ENCODE measurements at places on chromosomes 4 and X.

DNA sequence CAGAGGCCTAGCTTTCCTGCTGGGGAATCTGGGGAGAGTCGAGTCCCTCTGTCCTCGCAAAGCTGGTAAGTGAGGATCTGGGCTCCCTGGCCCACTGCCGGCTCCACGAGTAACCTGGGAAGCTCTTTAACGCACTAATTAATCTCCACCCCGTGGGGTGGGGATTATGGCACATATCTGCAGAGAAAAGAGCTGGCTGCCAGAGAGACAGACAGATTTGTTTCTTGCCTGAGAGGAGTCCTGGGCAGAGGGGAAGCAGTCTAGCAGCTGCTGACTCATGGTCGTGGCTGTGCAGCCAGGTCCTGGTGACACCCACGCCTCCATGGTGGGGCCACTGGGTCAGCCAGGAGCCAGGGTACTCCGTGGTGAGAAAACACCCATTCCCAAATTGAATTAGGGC, 14.0 kb downstream of the SORCS2 start:
- no peak for DNase-seq

DNA sequence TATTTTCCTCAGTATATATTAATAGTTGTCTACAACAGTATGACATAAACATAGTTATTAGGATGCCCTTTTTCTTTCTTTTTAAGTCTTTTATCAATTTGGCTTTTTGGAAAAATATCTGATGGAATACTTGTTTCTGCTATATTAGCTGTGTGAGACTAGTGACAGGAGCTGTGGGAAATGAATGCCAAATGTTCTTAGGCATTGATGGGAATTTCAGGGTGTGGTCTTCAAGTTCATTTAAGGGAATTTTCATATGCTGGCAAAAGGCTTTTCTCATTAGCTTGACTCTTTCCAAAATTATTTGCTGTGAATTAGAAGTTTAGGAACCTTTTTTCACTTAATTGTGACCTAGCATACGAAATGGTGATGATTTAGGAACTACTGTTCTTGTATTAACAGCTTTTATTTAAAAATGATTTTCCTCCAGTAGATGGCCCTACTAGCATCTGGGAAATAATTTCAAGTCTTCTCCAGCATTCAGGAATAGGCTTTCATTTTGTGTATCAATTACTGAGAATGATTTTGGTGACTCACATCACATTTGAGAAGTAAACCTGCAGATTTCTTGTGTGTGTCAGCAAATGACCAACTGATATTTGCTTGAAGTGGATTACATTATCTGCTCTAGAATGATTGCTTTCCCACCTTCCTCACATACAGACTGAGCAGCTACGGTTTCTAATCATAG, 70.9 kb downstream of the HTT start:
- DNase-seq: no peak

DNA sequence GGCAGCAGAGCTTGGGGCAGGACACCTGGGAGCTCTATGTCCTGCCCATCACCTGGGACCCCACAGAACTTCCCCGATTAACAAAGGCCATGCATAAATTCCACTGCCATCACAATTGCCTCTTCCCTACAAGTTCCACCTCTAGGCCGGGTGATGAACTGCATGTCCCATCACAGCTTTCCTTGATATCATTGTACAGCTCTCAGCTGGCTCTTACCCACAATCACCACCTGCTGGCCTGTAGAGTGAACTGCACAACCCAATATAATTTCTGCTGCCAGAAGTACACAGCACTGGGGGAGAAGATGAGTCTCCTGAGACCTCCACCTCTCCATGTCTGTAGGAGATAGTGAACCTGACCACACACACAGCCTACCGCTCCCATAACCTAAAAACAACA, 285.0 kb upstream of the AADAT start:
- DNase-seq: no peak

- no peak for DNase-seq
These were observed 82.3 kb downstream of the SPRY1 start for GRCh38 chr4:123478859-123479345.

DNA sequence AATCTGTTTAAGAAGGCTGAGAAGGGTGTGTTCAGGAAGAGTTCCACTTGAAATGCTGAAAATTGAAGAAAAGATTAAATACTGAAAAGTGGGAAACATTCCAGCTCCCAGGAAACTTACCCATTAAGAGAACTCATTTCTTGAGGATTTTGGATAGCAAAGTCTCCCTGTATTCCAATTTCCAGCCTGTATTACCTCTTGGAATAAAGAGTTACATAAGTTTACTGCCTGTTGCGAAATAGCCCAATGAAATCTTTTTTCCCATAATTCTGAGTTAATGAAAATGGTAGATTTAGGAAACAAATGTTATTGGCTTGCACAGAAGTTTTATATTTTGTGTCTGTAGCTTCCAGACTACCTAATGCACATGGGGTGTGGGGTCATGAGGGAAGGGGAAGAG, 12.0 kb downstream of the NHSL2 start:
- no peak for DNase-seq

DNA sequence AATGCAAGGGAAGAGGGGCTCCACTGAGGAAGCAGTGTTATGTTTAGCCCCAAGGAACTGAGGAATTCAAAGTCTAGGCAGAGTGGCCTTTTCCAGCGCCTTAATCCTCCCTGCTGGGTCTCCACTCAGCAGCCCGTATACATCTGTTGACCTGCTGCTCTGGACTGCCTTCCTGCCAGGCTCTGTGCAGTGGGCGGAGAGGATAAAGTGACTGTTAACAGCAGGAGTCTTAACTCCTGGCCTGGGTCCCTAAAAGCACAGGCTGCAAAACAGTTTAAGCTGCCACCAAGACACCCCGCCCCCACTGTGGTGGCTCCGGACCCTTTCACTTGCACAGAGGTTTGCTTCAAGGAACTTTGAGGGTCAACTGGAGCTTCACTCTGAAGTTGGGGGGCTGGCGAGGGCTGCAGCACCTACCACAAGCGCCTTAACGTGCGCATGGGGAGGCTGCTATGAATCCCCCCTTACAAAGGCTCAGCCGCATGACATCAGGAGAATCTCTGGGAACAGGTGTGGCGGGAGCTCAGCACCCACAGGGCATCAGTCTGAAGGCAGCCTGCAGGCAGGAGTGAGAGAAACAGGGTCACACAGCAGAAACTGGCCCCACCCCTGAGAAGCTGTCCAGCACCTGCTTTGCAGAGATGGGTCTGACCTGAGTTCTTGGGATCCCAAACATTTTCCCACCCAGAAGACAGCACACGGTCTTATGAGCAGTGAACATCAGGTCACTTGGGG, 358.2 kb upstream of the GATB start:
- no peak for DNase-seq

DNA sequence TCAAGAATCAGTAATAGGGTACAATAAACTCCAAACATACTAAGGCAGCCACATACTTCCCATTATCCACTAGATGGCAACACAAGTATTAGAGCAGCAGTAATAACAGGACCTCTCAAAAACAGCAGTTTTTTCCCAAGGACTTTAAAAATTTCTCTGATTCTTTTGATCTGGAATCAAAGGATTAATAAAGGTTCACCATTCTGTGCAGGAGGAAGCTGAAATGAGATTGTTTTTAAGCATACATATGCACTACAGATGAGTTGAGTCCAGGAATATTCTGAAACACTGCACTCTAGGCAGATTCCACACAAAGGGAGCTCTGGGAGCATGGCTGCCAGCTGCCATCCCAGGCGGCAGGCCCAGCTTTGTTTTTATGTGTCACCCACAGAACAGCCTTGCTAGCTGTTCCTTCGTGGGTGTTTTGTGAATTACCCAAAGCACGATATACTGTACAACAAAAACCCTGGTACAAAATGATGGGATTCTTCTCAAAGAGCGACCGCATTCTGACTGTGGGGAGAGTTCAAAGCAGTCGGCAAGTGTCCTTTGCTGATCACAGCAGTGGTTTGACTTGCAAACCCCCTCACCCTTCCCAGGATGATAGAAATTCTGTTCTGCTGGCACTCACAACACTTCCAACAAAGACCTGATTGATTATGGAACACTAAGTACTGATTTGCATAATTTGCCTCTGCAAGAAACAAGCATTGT, 61.0 kb downstream of the STX18 start:
- no peak for DNase-seq

GRCh38 chr4:40630335-40631021, 814 bp upstream of the RBM47 start:
- DNase-seq: no peak

DNA sequence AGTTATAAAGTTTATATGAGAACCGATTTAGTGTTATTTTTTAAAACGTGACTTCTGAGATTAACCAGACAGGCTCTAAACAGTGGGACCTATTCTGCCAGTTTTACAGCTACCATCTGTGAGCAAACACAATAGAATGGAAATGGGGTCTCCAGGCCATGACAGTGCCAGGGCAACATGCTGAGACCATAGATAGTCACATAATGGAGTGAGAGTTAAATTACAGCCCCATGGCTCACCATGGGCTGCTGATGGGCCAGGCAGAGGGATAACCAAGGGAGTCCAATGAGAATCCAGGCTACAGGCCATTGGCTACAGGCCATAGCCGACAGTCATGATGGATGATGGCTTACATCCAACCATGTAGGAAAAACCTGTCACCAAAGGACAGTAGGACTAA, 183.5 kb upstream of the NDP start:
- DNase-seq: no peak
